ENCODE measurements at places on chromosomes 2 and 18.

- DNase-seq: no peak
Observed at GRCh38 chr2:20125616-20126015, 74.2 kb upstream of the LAPTM4A start.

DNA sequence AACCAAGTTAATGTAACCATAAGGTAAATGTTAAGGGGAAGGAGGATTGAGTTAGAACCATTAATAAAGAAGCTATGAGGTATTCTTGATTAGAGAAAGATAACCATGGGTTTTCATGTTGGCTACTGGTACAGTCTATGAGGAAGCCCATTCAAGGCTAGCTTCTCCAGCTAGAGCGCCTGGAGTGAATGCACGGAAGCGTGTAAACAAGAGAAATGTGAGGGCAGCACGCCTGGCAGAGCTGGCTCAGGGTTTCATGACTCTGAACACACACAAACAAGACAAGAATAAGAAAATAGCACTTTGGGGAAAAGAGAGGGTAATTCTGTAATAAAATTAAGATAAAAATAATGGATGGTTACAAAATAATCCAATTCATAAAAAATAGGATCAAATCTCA lies 255.3 kb downstream of the PDE11A start:
- no peak for DNase-seq

DNA sequence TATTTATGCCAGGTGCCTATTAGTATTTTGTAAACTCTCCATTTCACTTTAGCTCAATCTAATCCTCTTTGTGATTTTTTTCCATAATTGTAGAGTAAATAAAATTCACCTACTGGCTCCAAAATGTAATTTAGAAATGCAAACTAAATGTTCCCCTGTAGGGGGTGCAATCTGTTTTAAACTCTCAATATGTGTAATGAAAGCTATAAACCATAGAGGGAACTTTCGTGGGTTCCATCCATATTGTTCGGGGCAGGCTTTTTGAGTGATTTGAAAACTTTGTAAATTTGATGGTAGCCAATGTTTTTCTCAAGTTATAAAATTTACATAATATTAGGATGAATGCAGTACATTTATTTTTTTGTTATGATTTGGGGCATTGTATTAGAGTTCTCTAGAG lies 49.4 kb downstream of the TSPYL6 start:
- no peak for DNase-seq

DNA sequence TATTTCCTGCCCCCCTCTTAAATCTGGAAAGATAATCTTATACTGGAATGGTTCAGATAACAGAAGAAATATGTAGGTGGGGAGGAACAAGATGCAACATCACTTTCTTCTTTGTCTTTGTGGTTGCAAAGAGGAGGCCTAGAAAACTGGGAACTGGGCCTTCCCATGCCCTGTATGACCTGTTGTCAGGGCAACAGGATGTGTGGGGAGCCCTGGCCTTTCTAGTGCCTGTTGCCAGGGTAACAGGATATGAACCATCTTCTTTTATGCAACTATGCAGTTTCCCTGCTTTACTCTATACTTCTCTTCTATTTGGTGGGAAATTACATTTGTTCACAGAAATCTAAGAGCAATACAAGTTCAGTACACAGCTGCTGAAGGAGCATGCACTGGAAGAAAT lies 79.8 kb upstream of the PDE1A start:
- no peak for DNase-seq

DNA sequence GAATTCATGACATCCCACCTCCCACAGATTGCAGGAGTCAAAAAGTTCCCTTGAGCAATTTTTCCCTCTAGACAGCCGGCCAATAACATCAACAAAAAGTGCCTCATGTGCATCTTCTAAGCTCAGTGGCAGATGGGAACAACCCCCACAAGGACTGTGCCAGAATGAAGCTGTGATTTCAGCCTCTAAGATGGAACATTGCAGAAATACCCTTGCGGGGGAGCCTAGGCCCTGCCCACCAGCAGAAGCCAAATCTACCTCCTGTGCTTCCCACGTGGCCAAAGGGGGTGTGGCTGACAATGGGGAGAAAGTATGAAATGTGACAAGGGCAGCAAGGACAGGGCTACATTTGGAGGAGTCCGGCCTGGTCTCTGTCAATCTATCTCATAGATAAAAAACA lies 482.3 kb downstream of the TGIF1 start:
- DNase-seq: no peak

DNA sequence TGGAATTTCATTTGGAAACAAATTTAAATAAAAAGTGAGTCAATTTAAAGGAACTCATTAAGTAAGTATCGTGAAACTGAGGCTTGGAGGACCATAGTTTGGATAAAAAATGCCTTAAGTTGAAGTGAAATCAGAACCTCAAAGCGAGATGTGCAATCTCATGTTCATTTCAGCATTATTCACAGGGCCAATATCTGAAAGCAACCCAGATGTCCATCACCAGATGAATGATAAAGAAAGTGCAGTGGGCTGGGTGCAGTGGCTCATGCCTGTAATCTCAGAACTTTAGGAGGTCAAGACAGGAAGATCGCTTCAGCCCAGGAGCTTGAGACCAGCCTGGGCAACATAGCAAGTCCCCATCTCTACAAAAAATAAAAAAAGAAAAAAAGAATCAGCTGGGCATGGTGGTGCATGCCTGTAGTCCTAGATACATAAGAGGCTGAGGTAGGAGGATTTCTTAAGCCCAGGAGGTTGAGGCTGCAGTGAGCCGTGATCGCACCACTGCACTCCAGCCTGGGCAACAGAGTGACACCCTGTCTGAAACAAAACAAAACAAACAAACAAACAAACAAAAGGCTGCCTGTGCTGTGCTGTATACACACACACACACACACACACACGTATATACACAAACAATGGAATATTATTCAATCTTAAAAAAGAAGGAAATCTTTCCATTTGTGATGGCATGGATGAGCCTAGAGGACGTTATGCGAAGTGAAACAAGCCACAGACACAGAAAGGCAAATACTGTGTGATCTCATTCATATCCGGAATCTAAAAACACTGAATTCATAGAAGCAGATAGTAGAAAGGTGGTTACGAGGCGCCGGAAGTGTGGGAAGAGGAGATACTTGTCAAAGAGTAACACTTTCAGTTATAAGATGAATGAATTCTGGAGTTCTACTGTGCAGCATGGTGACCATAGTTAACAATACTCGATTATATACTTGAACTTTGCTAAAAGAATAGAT lies 14.5 kb downstream of the SH3RF3 start:
- peak; percentile 48 for DNase-seq

DNA sequence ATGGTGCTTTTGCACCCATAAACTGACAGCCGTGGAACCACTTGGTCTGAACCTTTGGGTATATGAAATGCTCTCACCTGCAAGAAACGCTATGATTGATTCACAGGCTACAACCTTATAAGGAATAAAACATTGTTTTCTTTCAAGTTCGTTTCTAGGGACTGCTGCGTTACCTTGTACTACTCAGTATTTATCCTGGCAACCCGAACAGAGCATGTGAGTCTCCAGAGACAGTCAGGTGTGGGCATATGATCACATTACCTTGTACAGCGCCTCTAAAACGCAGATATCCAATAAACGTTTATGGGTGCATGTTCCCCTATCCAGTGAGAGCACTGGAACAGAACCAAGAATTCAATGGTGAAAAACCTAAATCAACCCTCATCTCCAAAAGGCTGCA lies 1.7 kb downstream of the CCBE1 start:
- no peak for DNase-seq

DNA sequence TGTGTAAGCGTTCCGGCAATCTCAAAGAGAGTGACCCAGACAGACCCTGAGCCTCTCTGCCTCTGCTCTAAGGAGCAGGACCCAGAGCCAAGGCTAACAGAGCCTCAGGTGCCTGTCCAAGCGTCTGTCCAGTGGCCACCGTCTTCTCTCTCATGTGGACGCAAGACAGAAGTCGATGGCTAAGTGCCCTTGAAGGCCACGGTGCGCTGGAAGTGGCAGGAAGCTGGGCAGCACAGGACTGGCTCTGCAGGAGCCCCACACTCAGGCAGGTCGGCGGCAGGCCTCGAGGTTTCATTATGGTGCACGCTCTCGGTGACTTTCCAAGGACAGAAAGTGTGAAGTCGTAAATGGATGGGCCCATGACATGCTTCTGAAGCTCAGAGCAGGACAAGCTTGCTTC lies 49.1 kb downstream of the HDAC4 start:
- no peak for DNase-seq

- DNase-seq: no peak
Observed at GRCh38 chr2:215836881-215837280, 176.5 kb downstream of the MREG start.

DNA sequence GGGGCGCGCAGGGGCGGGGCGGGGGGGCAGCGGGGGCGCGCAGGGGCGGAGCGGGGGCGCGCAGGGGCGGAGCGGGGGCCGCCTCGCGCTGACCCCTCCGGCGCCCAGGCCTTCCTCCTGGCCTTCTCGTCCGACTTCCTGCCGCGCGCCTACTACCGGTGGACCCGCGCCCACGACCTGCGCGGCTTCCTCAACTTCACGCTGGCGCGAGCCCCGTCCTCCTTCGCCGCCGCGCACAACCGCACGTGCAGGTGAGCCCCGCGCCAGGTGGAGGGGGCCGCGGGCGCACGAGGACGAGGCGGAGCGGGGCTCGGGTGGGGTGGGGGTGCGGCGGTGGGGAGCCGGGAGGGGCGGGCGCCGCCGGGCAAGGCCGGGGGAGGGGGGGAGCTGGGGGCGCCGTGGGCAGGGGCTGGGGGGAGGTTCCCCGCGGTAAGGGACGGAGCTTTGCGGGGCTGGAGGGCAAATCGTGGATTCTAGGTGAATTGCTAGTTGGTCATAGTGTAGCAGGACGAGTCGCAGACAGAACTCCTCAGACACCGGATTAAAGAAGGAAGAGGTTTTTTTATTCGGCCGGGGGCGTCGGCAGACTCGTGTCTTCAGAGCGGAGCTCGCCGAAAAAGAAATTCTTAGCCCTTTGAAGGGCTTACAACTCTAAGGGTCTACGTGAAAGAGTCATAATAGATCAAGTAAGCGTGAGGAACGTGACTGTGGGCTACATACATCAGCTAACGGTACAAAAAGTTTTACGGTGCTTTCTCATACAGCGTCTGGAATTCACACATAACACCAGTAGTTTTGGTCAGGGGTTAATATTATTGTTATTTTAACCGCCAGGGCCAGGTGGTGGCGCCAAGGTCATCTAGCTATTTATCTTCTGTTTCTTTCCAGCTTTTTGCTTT lies 29.9 kb downstream of the ANO7 start:
- no peak for DNase-seq

GRCh38 chr2:79972661-79973060 lies 331.9 kb downstream of the LRRTM1 start:
- DNase-seq: no peak

DNA sequence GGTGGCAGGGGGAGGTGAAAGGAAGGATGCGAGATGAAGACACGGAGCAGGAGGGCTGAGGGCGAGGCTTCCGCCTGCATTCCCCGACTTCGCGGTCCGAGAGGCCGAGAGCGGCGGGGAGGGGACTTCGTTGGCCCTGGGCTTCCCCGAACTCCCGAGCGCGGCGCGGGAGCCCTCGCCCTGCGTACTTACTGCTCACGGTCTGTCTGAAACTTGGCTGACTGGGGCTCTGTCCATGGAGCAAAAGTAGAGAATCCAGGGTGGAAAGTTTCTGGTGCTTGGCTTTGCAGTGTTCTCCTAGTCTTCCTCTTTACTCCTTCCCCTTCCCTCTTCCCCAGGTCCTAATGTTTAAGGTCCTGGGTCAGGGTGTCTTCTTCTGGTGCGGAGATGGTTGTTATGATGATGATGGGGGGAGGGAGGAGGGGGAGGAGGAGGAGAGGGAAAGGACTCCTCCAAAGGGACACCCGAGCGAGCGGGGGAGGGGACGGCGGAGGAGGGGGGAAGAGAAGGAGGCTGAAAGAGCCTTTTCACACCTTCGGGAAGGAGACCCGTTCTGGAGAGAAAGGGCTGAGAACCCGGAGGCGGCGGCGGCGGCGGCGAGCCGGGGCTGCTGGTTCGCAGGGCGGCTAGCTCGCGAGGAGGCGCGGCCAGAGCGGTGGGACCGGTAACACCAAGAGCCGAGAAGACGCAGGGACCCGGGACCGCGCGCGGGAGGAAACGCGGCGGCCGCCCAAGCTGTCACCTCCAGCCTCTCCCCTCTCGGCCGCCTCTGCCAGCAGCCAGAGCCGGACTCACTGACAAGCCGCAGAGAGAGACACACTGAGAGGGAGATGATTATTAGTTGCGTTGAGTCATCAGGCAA lies at the start of gene SATB2:
Gene SATB2 (minus strand): TSS at position 793 of the 862 bp plus-strand sequence. CDS start 1,902 bp downstream, outside the sequence.
- no peak for DNase-seq
